ENCODE measurements at places on chromosomes 16 and 17.
A peak's percentile ranks its signal among the peaks of the same experiment; 100 is the strongest.

DNA sequence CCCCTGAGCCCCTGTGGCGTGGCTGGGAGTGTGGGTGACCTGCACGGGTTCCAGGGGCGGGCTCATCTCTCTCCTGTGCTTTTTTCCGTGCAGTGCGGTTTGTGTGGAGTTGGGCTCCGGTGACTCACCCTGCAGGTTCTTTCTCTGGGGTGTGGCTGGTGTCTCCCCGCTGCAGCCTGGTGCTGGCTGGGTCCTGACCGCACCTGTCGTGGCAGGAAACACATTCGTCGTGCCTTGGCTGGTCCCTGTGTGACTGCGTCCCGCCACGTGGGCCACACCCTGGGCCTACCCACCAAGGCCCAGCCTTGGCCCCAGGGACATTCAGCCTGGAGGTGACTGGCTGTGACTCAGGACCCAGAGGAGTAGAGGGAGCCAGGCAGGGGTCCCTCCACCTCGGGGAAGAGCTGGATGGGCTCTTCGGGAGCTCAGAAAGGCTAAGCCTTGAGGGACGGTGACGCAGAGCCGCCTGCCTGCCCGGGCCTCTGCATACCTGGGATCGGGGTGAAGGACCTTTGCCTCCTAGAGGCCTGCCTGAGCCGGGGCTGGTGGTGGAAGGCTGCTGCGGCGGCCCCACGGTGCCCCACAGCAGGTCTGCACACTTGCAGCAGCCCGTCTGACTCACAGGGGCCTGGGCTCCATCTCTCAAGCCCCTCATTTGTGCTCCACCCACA, 7.8 kb downstream of the TRAF7 start:
- DNase-seq: peak; percentile 88

GRCh38 chr16:48895142-48895541, 285.2 kb upstream of the N4BP1 start:
- no peak for DNase-seq

DNA sequence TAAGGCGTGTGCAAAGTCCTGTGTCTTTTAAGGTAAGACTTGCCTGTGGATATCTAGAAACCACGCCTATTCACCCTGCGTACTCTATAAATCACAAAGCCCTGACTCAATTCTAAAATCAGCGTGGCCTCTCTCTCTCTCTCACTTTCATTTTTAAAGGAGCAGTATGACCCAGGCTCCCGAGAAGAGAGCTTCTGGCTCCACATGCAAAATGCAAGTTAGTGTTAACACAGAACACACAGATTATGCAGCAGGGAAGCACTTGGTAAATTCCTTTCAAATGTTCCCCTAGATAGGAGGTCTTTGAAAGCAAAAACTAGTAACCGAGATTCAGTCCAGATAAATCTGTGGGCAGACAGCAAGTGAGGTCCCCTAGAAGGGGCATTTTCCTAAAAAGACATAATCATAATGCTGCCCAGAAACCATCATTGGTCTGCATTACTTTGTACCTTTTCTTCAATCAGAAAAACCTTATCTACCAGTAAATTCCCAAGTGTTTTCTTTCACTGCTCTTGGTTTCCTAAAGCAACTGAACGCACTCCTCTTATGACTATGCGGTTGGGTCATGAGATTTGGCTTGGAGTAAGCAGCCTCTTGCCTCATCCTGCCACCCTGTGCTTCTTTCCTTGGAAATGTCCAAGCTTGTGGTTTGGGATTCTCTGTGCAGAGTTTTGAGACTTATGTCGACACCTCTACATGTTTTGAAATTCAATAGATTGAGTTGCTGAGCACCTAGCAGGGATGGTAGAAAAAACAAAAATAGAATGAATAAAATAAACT, 31.7 kb upstream of the KCNJ2 start:
- peak; percentile 84 for DNase-seq

DNA sequence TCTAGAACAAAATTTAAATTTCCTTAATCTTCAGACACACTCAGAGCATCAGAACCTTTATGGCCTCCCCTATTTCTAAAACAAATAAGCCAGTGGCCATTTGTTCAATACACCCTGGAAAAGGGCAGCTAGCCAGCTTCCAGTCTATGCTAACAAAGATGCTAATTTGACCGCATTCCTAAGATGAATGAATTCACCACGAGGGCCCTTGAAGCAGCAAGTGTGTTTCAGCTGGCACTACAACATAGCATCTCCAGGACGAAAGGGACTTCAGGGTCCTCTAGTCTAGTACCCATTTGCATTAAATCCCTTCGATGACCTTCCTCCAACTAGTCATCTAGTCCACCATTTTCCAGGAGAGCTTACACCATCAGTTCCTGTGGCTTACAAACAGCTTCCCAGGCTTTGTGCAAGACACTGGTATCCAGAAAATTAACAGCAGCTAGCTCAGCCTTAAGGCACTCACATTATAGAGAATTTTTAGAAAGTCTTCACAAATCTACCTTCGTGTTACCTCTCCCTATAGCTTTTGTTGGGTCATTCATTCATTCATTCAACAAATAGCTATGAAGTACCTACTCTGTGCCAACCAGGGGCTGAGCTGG, 10.9 kb downstream of the KRT37 start:
- DNase-seq: no peak

GRCh38 chr16:25585526-25585925, 106.2 kb upstream of the HS3ST4 start:
- DNase-seq: no peak

GRCh38 chr17:67420994-67421393, 43.9 kb downstream of the PITPNC1 start:
- DNase-seq: no peak
